NCI-H460 (cell line): ENCODE measurements at places on chromosomes 16 and 17. TPM values are rescaled to one million over a fixed set of nuclear protein-coding genes. Genes with fewer than 3 reads are reported as not detected.

The CES3 gene
- 0.42 and 0.55 TPM in 2 replicates for total RNA-seq

DNA sequence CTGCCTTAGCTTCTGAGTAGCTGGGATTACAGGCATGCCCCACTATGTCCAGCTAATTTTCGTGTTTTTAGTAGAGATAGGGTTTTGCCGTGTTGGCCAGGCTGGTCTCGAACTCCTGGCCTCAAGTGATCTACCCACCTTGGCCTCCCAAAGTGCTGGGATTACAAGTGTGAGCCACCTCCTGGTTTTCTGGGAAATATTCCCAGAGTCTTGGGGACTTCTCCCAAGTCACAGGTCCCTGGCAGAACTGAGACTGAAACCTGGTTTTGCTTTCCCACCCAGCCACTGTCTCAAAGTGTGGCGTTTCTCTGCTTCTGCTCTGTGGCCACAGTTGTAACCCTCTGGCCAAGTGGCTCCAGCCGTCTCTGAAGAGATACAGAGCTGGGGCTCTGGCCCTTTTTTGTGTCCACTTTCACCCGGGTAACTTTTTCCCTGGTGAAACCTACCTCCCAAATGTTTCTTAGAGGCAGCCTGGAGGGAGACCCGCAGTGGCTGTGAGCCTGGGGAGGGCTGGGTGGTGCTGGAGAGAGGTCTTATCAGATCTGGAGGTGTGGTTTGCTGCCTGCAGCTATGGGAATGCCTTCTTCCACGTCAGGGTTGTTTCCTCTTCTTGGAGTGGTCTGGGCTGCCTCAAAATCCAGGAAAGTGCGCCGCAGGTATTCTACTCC lies 5.1 kb downstream of the KSR1 start:
- no peak for DNase-seq

DNA sequence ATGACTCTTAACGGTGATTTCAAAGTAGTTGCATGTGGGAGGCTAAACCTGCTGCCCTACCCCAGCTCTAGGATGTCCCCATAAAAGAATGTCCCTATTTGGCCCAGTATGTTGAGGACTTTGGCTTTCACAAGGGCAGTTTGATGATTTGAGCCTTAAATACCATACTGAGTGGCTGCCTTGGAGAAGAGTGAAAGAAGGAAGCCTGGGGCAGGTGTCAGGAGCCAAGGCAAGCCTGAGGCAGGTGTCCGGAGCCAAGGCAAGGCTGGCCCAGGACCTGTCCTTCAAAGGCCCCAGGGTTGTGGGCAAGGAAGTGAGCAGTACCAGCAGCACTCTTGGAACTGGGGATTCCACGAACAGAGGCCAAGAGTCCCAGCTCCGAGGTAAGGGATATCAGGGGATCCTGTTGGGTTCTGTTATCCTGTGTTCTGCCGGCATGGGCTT lies 18.6 kb downstream of the ST6GALNAC2 start:
- DNase-seq: no peak

DNA sequence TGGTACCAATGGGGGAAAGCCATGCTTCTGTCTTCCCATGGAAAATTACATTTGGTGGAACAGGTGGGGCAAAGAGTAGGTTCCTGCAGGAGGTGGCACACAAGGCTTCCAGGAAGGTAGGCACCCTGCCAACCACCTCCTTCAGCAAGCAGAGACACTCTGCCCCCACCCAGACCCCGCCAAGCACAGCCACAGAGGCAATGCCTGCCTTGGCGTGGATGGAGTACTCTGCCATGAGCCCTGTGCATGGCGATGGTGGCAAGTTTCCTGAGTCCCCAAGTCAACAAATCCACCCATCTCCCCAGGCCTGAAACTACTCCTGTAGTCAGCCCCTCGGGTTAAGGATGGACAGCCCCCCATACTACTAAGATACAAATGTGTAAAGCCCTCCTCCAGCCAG lies 119.2 kb upstream of the GNAO1 start:
- no peak for DNase-seq

- no peak for DNase-seq
These were observed 1.9 kb downstream of the BAIAP3 start for GRCh38 chr16:1335211-1335971.

DNA sequence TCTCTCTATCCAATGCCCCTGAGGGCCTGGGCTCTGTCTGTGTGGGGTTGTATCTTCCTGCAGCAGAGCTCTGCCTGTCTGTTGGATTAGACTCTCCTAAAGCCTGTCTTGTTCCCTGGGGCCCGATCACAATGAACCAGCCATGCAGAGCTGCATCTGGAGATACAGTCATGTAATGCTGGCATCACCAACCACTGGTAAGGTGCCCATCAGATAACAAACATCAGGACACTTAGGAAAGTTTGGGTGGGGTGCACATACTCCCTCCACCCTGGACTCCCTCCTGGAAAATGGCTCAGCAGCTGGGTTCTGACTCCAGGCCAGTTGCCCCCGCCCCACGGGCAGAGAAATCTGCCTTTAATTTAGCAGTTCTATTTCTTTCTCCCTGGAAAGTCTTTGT lies 61.3 kb upstream of the BRD7 start:
- no peak for DNase-seq

DNA sequence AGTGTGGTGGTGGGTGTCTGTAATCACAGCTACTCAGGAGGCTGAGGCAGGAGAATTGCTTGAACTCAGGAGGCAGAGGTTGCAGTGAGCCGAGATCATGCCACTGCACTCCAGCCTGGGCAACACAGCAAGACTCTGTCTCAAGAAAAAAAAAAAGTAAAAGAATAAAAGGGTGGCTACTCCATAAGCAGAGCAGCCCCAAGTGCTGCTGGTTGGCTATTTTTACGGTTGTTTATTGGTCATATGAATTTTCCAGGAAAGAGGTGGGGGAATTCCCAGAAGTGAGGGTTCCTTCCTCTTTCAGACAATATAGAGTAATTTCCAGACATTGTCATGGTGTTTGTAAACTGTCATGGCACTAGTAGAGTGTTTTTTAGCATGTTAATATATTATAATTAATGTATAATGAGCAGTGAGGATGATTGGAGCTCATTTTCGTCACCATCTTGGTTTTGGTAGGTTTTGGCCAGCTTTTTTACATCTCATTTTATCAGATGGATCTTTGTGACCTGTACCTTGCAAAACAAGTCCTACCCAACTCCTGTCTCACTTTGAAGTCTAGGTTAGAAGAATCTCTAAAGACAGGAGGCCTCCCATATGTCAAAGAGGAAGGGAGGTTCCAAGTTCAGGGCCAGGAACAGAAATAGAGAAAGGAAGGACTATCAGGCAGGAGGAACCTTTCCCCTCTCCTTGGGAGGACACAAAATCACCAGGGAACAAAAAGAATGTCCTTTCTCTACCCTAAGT lies 39.1 kb downstream of the HOXB1 start:
- no peak for DNase-seq
